ENCODE measurements at places on chromosomes 13 and 19. TPM values are rescaled to one million over a fixed set of nuclear protein-coding genes. Genes with fewer than 3 reads are reported as not detected.

- DNase-seq = no peak
Observed at GRCh38 chr19:45103156-45103507, 10.2 kb downstream of the PPP1R37 start.

GRCh38 chr13:70798385-70798784 is 690.1 kb upstream of the KLHL1 start:
- no peak for DNase-seq

GRCh38 chr13:42681326-42682100 is 99.9 kb upstream of the FAM216B start:
- DNase-seq = no peak

DNA sequence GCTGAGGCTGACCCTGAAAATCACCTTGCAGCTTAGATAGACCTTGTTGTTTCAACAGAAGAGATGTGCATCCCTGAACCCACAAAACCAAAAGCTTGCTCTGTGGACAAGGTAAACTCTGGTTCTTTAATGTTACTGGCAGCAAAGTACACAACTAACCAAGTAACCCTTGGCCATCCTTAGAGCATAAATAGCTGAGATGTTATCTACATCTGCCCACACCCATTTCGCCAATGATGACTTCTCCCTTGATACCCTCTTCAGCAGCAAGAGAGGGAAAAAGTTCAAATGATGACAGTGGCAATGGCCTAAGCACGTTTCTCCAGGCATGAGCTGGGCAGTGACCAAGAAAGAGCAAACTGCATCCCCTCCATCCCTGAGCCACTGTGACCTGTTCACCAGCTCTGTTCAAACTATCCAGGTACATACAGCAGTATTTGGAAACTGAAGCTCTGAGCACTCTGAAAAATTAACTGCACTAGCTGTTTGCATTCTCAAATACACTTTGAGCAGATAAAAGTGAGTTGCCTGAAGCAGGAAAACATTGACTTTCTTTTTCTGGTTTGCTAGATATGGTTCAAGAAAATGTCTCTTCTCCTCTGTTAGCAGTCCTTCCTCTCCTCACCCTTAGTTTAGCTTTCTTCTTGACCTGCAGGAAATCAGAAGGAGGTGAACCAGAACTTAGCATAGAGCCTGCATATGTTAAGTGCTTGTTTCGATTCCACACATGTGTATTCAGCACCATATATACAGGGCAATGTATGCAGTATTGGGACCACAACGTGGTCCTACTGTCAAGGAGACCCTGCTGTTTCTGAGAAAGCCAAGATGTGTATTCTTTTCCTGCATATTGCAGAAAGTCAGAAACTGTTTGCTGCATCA is 231.7 kb downstream of the FOXO1 start:
- DNase-seq = no peak

GRCh38 chr13:32636711-32637110 is 50.5 kb downstream of the PDS5B start:
- no peak for DNase-seq

GRCh38 chr19:44927746-44928145 is 13.3 kb downstream of the APOC1 start:
- peak; percentile 91 for DNase-seq

- DNase-seq = peak; percentile 81
Observed at GRCh38 chr13:23705583-23705982, 135.4 kb downstream of the TNFRSF19 start.

- DNase-seq = no peak
Observed at GRCh38 chr13:75285310-75285709, 196.7 kb downstream of the TBC1D4 start.

GRCh38 chr19:15297416-15298224 is 34.7 kb downstream of the BRD4 start:
- DNase-seq = peak; percentile 79

DNA sequence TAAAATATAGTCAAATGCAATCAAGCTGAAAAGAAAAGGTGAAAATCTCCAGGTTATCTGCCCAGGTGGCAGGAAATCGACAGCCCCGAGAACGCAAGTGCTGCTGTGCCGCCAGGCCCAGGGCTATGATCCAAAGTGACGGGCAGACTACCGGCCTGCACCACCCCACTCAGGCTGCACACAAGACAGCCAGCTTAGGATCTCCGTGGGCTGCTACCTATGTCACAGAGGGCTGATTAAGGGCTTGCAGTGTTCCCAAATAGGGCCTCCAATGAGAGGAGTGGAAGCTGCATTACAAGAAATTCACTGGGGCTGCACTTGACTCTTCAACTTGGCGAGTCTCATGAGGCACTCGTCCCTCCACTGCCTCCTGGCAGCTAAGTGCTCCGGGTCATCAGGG is 121.8 kb downstream of the CRYL1 start:
- DNase-seq = no peak

DNA sequence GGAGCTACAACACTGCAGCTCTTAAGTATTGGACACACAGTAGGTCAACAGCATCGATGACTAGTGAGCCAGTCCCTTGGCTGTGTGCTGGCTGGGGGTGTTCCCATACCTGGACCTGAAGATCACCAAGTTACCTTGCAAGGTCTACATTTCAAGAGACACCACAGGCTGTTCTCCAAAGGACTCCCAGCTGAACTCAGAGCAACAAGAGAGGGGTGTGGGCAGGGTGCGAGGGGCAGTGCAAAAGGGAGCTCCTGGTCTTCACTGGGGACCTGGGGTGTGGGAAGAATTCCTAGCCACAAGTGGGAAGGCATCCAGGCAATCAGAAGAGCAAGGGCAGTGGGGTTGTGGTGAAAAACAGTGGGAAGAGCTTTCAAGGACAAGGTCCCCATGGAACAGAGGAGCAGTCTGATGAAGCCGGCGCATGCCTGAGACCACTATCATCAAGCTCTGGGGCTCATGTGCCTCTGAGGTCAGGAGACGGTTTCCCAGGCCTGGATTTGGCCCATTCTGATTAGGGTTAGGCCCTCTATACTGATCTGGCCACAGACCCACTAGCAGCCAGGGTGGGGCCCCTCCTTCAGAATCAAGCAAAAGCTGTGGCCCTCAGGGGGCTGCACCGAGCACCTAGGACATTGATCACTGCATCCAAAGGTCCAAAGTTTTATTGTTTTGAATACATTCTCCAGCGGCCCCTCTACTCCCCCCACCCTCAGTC is 4.7 kb upstream of the GSK3A start:
- DNase-seq = peak; percentile 97

GRCh38 chr13:97883396-97883795 is 70.1 kb upstream of the IPO5 start:
- DNase-seq = no peak

DNA sequence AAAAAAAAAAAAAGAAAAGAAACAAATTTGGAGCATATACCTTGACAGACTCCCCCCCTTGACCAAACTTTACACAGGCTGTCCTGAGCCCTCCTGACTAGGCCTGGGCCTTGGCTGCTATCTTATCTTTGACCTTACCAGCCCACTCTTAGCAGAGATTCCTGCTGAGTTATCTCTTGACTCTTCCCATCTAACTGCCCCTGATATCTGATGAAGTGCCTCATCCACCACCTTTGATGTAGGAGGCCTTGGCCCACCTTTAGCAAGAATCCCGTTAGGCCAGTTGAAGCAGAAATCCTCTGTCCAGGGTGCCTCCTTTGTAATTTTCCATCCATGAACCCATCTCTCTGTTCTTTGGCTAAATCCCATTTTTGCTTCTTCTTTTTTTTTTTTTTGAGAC is 43.6 kb downstream of the NLRP12 start:
- DNase-seq = no peak

DNA sequence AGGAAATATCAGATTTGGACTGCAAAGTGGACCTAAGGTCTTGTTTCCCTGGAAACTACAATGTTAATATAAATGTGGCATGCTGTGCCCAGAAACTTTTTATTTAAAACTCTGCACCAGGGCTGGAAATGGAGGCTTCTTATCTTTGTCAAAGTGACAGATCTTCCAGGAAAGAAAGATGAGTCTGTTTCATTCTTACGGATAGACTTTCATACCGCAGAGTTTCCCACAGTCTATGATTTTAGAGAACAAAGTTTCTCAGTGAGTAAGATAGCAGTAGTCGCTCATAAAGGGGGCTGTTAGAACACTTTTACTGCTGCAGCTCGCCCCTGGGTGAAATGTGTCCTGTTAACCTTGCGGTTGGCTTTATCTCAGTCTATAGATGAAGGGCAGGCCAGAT is 6.7 kb downstream of the CLEC11A start:
- DNase-seq = no peak

DNA sequence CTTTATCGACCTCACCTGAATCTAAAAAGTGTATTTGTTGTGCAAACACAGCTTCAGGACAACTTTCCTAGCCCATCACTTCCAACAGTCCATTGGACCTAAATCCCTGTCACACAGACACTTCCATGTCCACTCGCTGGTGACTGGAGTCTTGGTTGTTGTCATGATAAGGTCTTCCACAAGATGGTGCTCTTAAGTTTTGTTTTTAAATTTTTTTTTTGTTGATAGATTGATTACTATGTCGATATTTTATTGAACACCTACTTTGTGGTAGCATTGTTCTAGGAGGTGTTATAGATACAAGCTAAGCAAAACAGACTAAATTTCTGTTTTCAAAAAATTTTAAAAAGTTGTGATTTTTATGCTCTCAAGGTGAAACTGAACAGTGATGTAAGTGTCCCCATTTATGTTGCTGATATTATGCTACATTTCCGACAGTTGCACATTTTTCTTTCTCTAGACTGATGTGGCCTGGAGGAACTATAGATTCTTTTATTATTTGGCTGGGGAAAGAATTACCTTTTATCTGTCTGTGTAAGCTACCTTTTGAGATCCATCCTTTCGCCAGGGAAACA is 8.1 kb upstream of the ERICH6B start:
- DNase-seq = peak; percentile 22

GRCh38 chr19:511101-511851 is 4.0 kb downstream of the TPGS1 start:
- DNase-seq = no peak

- no peak for DNase-seq
Observed at GRCh38 chr13:95485518-95486144, 66.9 kb upstream of the CLDN10 start.

GRCh38 chr19:17686023-17686521 is 2.1 kb downstream of the UNC13A start:
- DNase-seq = peak; percentile 69

DNA sequence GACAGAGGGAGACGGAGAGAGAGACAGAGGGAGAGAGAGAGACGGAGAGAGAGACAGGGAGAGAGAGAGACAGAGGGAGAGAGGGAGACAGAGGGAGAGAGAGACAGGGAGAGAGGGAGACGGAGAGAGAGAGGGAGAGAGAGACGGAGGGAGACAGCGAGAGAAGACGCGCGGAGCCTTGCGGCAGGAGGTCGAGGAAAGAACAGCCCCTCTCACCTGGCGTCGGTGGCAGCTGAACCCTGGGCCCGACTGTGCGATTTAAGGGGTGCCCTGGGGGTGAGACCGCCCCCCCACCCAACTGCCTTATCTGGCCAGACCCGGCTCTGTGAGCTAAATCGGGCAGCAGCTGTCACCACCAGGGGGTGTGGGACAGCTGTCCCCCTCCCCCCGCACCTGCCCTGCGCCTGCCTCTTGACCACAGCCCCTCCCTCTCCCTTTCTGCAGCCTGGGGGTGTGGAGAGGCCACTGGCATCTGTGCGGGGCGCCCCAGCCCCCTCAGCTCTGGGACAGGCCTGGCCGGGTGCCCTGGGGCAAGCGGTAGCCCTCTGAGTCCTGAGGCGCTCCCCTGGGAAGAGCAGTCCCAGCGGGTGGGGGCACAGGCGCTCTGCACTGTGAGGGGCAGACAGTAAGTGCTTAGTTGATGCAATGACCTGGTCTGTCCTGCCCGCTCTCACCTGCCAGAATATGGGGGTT is 10.8 kb downstream of the JOSD2 start:
- no peak for DNase-seq

DNA sequence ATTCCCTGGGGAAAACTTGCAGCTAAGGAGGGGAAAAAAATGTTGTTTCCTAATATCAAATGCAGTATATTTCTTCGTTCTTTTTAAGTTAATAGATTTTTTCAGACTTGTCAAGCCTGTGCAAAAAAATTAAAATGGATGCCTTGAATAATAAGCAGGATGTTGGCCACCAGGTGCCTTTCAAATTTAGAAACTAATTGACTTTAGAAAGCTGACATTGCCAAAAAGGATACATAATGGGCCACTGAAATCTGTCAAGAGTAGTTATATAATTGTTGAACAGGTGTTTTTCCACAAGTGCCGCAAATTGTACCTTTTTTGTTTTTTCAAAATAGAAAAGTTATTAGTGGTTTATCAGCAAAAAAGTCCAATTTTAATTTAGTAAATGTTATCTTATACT is 33.6 kb downstream of the TNFSF11 start:
- DNase-seq = no peak

GRCh38 chr13:76622315-76623040 is 263.7 kb downstream of the KCTD12 start:
- peak; percentile 51 for DNase-seq

DNA sequence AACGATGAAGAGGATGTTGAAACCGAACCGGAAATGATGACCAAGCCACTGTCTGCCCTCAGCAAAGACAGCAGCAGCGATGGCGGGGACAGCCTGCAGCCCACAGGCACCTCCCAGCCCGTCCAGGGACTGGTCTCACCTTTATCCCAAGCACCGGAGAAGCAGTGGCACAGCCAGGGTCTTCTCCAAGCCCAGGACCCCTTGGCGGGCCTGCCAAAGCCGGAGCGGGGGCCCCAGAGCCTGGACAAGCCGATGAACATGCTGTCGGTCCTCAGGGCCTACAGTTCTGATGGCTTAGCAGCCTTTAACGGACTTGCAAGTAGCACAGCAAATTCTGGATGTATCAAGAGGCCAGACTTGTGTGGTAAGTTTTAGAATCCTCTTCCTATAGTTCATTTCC is 177.0 kb downstream of the ZNF536 start:
- DNase-seq = no peak

- peak; percentile 5 for DNase-seq
Observed at GRCh38 chr19:42335374-42335936, 10.0 kb downstream of the MEGF8 start.

DNA sequence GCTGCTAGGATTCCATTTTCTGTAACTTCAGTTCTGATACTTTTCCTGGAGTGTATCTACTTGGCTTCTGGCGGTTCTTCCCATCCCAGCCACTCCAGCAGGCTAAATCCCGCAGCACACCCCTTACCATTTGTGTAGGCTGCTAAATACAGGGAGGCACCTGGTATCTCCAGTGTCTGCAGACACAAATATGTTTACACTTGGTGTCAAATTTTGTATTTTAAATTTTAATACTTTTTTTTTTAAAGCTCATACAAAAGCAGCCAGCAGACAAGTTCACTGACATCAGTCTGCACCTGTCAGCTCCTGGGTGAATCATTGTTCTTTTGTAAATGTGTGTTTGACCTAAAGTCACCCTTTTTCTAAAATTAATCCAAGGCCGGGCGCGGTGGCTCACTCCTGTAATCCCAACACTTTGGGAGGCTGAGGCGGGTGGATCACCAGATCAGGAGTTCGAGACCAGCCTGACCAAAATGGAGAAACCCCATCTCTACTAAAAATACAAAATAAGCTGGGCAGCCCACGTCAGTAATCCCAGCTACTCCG is 3.4 kb upstream of the ZSCAN4 start:
- DNase-seq = no peak

Gene FAM124A
- total RNA-seq = 1.2 TPM

Gene FPR1
- 4.4 TPM for total RNA-seq

Gene WDR88
- not detected for total RNA-seq

Gene OR1M1
- total RNA-seq = not detected

Gene LGALS14
- total RNA-seq = not detected

Gene CEACAM4
- total RNA-seq = not detected

Gene TMEM205
- 59.4 TPM for total RNA-seq

Gene ZNF729
- not detected for total RNA-seq

Gene CD33
- not detected for total RNA-seq

Gene FBXW9
- total RNA-seq = 17.1 TPM

Gene IGFLR1
- 0.72 TPM for total RNA-seq

Gene THAP8
- total RNA-seq = 3.2 TPM

Gene ERICH6B
- not detected for total RNA-seq

Gene LRRC63
- not detected for total RNA-seq

Gene NLRP9
- not detected for total RNA-seq

Gene ZNF682
- 5.9 TPM for total RNA-seq

Gene CGB1
- total RNA-seq = 0.29 TPM
